Activated T-helper 17 cell treated with anti-CD3 and anti-CD28 coated beads, Interleukin-2, amount 50 U/mL, for 72 hours (primary cell): ENCODE measurements at places on chromosomes 13 and 19.
A peak's percentile ranks its signal among the peaks of the same experiment; 100 is the strongest.

DNA sequence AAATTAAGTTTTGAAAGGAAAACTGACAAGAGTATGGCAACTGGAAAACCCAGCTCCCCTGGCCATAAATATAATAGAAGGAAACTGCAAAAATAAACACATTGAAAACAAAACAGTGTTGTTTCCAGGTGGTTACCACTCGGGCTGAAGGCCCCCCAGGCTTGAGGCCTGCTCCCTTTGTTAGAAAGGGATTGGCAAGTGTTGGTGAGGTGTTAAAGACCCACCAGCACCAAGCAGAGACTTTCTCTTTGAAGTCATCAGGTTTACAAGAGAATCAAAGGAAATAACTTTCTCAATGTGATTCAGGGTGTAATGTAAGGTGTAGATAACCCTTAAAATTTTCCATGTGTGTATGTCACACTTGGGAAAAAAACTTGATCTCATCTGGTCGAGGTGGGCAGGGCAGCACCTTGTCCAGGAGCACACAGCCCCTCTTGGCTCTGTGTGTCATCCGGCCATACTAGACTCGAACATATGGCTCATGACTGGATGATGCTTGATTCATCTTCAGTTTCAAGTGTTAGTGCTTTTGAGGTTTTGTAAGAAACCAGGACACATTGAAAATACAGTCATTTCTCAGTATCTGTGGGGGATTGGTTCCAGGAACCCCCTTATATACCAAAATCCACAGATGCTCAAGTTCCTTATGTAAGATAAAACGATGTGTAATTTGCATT lies 7.8 kb downstream of the ACTN4 start:
- ATAC-seq: peak; percentile 81

DNA sequence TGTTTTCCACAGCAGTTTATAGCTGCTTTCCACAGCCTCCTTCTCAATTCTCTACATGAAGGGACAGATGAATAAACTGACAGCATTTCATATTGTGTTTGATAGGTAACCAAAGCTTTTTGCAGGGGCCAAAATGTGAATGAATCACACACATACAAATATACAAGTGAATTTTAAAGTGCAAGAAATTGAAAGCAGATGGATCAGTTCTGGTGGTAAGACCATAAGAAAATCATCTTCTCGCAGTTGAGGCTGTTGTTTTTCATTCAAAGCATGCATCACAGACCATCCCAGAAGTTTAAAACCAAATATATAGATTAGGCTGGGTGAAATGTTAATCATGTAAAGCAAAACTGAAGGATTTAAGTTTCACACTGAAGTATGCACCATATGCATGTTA lies 1569.4 kb downstream of the PCDH9 start:
- ATAC-seq: no peak

DNA sequence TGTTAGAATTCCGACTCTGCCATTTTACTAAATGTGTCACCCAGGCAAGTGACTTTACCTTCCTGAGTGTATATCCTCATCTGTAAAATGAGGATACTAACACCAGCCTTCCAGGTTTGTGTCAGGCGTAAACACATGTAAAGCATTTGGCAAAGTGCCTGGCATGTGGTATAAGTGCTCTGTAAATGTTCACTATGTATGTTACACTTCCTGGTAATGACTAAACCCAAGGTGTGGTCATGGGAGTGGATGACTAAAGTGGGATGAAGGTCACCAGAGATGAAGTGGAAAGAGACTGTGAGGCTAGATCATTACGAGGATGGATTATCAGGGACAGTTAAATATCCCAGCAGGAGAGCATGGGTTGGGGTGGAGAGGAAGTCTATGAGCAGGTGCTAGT lies 25.6 kb downstream of the DEDD2 start:
- ATAC-seq: peak; percentile 98

- no peak for ATAC-seq
Observed at GRCh38 chr19:56692206-56692895, 20.8 kb upstream of the ZNF835 start.

GRCh38 chr19:51600940-51601580 lies 29.1 kb downstream of the SIGLEC5 start:
- ATAC-seq: no peak

DNA sequence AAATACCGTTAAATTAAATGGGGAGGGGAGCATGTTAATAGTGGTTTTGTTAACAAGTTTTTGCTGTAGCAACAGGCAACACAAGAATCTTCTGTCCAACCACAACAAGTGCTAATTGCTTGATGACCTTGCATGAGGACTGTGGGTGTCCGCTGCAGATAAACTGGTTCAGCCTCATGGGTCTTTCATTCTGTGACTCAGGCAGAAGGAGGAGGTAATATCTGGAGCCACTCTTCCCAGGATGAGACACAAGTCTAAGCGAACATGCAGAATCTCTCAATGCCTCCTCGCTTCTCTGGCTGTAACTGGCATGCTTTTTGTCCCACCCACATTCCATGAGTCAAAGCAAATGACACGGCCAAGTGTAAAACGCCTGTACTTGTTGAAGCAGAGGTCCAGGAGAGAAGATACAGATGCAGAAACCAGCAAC lies 56.6 kb upstream of the MYO16 start:
- no peak for ATAC-seq

DNA sequence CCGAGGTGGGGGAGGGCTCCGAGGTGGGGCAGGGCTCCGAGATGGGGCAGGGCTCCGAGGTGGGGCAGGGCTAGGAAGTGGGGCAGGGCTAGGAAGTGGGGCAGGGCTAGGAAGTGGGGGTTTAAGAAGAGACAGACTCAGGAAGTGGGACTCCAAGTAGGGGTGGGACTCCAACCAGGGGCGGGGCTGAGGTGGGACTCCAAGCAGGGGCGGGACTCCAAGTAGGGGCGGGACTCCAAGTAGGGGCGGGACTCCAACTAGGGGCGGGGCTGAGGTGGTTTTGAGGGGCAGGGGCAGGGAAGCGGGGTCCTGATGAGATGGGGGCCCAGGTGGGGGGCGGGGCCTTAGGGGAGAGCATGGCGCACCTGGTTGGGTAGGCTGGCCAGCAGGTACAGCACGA lies 13.6 kb downstream of the CFD start:
- ATAC-seq: peak; percentile 78

DNA sequence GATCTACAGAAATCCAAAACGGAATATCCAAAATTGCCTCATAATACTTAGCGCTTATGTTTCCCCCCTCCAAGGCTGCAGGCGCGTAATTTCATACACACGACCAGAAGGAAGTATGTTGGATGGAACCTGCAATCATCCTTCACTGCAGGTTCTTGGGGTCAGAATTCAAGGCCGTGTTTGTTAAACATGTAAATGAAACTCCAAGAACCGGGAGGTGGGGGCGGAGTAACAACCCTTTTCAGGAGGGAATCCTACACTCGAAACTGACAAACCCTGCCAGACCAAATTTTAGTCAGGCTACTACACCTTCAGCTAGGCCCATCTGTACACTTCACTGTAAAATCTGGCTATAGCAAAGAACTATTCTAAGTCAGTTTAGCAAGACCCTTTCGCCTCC lies 1.3 kb downstream of the ZNF607 start:
- ATAC-seq: no peak

- ATAC-seq: no peak
Observed at GRCh38 chr13:72062566-72062965, 195.6 kb upstream of the DACH1 start.

DNA sequence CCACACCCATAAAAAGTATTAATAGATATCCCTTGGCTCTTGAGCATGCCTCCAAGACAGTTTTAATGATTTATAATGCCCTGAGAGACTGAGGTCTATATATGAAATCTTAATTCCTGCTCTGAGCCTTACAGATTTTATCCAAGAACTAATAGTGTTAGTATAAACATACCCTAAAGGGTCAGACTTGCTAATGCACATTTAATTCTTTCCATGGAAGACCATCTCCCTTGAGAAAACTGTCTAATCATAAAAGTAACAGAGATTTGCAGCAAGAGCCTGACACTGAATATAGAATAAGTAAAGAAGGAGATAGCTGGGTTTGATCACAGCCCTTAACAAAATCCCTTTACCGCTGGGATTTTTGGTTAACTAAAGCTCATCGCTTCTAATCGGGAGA lies 650.8 kb upstream of the KLF12 start:
- no peak for ATAC-seq

DNA sequence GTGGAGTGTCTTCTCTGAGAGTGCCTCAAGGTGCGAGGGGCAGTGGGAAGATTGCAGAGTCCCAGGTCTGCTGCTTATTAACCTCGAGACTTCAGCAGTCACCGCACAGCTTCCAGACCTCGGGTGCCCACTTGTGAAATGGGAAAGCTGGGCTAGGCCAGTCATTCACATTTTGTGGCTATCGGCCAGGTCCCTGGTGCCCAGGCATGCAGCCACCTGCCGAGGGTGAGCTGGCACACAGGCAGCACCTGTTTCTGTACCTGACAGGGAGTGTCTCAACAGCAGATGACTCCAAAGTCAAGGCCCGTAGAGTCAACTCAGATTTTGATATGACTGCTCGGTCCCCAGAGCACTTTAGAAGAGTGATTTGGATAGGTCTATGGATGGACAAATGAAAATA lies 21.9 kb downstream of the UQCRFS1 start:
- ATAC-seq: no peak

- peak; percentile 35 for ATAC-seq
Observed at GRCh38 chr13:46160471-46161066, 21.4 kb downstream of the LCP1 start.

GRCh38 chr19:18626906-18627305 lies 9.9 kb upstream of the KLHL26 start:
- ATAC-seq: no peak

DNA sequence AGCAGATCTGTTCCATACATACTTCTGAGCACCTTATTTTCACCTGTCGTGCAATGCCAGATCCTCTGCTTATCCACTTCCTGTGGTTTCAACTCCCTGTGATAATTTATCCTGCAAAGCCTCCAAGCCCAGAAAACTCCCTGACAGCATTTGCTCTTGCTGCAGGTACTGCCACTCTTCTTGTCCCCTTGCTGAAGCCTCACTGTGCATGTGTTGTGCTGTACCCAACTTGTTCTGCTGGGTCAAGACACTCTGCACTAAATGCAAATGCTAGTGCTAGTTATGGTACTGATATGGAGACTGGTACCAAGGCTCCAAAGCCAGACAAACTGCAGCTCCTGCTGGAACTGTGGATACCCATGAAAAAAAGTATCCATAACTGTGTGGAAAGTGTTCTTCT lies 315.4 kb upstream of the MIR17HG start:
- no peak for ATAC-seq

GRCh38 chr13:48138270-48138669 lies 43.4 kb upstream of the MED4 start:
- peak; percentile 95 for ATAC-seq

- no peak for ATAC-seq
Observed at GRCh38 chr19:15075806-15076205, 6.2 kb upstream of the OR1I1 start.

DNA sequence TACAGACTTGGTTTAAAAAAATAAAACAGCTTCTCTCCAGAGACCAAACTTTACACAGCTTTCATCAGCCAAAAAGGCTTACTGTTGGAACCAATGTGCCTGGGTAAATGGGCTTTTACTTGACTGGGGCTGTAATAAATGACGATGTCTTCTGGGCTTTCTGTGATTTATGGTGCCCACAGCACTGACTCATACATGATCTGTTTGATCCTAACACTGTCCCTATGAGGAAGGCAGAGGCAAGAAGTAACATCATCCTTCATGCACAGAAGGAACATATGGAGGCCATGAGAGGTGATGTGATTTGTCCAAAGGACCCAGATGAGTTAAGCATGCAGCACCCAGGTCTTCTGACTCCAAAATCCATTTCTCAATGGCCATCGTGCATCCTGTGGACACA lies 77.4 kb downstream of the DOCK9 start:
- no peak for ATAC-seq

- no peak for ATAC-seq
Observed at GRCh38 chr13:30006246-30006645, 155.8 kb upstream of the UBL3 start.

- ATAC-seq: no peak
Observed at GRCh38 chr13:105272660-105273631, 1262.5 kb downstream of the EFNB2 start.

DNA sequence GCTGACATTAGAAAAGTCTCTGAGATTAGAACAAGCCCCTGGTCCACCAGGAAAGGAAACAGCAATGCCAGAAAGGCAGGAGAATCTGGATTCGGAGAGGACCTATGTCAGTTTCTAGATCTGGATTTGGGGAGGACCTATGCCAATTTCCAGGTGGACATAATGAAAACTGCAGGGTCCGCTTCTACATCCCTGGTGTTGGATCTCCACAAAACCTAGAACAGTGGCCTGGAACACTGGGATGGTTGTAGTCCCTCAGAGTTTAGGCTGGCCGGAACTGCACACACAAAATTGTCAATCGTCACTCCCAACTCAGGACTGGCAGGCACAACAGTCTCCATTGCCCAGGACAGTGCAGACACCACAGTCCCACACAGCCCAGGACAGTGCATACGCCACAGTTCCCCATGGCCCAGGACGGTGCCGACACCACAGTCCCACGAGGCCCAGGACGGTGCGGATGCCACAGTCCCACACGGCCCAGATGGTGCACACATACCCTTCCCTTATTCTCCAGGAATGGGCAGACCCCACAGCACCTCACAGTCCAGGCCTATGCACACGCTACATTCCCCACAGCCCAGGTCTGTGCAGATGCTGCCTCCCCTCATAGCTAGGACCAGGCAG lies 341.7 kb downstream of the UQCRFS1 start:
- ATAC-seq: no peak

GRCh38 chr19:29690842-29691241 lies 24.2 kb downstream of the C19orf12 start:
- peak; percentile 52 for ATAC-seq

- ATAC-seq: no peak
Observed at GRCh38 chr19:49205114-49205513, 47.5 kb downstream of the TRPM4 start.

GRCh38 chr19:34120846-34121639 lies 51.3 kb upstream of the LSM14A start:
- ATAC-seq: peak; percentile 78

DNA sequence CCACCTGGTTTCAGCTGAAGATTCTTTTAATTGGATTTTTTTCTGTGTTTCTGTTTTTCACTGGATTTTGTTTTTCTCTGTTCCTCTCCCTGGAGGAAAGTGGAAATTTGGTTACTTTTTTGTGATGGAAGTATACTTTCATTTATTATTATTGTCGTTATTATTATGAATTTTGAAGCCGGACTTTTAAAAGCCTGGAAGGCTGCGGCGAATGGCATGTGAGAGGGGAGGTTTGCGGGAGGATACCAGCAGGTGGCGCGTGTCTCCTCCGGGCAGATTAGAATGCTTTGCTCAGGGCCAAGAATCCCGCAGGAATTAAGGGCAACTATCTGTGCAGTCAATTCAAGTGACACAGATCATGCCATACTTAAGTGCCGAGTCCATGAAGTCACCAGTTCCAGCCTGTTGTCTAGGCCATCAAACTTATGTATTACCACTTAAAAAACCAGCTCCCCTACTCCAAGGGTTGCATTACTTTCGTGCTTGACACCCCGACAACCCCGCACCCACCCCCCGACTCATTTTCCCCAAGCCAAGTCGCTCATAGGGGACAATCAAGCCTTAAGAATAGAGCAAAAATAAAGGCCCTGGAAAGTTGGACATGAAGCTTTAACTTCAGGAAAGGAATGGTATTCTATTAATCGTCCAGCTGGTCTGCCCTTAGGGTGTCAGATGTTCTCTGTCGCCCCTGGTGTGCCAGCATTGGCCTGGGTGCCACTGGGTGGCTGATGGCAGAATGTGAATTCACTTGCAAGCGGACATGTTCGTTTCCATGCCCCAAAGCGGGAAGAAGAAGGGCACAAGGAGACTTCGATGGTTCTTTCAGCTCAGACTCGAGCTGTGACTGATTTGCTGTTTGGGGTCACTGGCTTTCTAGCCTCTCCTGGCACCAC lies 1.3 kb upstream of the LRCH1 start:
- peak; percentile 20 for ATAC-seq
